ENCODE measurements at places on chromosomes 3 and 15.
A peak's percentile ranks its signal among the peaks of the same experiment; 100 is the strongest.

- DNase-seq = peak; percentile 26
Measured at GRCh38 chr15:27222479-27222878, 251.5 kb downstream of the GABRG3 start.

DNA sequence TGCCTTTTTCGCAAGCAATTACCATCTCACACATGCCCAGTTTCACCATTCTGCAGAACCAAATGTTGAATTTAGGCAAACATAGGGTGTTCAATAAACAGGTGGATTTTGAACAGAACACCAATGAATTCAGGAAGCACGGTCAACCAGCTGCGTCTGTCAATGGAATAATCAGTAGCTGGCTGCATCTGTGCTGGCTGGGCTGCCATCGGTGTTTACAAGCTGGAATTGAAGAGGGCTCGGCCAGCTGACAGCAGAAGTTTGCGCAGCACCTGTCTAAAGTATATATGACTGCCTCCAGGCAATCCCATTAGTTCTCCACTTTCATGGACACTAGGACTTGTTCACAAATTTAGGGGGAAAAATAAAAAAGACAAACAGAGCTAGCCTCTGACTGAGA is 996.4 kb upstream of the CFAP20DC start:
- no peak for DNase-seq

- DNase-seq = no peak
Measured at GRCh38 chr3:71718072-71718471, 7.1 kb downstream of the EIF4E3 start.

- no peak for DNase-seq
Measured at GRCh38 chr3:8647137-8647985, 2.8 kb upstream of the SSUH2 start.

DNA sequence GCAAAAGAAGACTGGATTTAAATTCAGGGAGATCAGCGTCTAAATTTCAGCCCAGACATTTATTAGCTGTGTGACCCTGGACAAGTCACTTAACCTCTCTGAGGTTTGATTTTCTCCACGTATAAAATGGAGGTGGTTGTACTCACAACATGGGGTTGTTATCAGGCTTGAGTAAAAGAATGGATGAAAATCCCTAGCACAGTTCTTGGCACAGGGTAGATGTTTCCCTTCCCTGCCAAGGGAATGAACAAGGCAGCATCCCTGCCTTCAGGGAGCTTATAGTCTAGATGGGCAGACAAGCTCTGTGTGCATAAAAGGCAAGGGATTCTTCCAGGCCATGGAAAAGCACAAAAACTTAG is 50.2 kb upstream of the MRPS22 start:
- no peak for DNase-seq

DNA sequence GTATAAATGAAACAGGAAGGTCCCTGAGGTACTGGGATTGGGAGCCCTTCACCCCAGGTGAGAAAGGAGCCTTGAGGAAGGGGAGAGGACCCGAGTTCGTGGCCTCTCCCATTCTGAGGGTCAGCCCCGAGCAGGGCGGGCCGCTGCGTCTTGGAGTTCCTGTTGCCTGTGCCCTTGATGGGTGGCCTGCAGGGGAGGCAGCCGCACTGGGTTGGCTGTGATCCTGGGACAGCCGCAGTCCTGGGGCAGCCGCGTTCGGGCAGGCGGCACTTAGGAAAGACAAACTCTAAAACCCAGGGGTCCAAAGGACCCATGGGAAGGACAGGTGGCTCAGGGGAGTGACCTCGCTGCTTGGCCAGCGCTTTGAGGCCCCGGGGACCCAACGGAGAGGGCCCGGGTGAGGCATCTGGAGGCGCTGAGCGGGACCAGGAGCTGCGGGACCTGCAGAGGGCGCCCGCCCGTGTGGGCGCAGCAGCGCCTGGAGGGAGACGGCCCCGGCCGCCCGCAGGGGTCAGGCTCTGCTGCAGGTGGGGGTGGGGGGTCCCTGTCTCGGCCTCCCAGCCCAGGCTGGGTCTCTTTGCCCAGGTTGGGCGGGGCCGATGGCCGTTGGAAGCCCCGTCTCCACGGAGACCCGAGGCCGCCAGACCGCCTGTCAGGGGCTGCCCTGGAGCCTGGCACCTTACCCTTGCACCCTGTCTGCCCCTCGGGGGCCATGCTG is 65.1 kb downstream of the HMCES start:
- no peak for DNase-seq

DNA sequence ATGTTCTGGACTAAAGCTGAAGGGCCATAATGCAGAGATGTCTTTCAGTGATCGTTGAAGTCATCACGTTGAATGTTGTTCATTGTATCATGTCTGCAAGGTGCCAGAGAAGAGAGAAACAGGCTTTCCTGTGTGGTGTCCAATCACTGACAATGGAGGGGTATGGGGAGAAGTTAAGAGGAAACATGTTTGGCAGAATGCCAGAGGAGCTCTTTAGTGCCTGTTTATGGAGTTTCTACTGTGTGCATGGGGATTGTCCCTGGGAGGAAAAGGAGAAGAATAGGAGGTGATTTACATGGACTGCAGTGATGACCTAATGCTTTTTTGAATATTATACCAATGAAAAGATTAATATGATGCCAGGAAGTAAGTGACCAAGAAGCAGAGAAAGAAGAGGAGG is 11.7 kb downstream of the SCAANT1 start:
- no peak for DNase-seq

DNA sequence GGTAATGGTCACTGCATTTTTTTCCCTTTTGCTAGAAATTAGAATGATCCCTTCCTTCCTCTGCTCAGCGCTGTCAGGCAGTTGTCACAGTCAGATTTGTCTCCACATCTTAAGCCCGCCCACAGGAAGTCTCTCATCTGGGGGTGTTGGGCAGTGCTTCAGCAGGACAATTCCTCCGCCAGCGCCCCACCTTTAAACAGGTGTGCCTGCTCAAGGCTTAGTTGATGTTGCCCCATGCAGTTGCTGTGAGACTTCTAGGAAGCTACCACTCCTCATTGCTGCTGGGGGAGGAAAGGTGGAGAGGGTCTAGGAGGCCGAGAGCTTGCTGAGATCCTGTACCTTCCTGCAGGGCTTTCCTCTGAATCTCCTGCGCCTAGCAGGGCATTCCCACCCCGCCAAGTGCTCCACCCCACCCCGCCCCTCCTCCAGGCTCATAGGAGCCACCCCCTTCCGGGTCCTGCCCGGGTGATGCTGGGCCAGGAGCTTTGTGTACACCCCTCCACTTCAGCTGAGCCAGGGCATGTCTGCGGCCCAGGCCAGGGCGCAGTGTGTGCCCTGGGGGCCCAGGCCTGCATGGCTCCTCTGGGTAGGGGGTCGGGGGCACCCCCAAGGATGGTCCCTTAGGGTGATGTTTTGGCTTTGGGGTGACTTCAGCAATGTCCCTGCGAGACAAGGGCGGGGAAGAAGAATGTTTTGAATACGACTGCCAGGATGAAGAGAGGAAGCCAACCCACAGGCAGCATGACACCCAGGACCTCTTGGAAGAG is 68.7 kb downstream of the TRAK1 start:
- no peak for DNase-seq

GRCh38 chr15:23516866-23517265 is 48.6 kb upstream of the MKRN3 start:
- no peak for DNase-seq

DNA sequence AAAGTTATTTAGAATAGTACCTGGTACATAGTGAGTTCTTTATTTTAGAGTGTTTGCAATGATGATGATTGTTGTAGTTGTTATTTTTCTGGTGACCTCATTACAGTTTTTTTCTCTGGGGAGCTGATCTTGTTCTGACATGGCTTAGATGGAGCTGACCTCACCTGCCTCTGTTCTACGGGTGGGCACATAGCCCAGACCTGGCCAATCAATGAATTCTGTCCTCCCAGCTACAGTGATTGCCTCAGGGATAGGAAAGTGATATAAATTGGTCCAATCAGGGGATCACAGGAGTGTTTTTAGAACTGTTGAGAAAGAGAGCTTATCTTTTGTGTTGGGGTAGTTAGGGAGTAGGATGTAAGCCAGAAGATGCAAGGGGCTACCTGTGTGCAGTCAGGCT is 3.2 kb upstream of the NANOGP8 start:
- DNase-seq = no peak

DNA sequence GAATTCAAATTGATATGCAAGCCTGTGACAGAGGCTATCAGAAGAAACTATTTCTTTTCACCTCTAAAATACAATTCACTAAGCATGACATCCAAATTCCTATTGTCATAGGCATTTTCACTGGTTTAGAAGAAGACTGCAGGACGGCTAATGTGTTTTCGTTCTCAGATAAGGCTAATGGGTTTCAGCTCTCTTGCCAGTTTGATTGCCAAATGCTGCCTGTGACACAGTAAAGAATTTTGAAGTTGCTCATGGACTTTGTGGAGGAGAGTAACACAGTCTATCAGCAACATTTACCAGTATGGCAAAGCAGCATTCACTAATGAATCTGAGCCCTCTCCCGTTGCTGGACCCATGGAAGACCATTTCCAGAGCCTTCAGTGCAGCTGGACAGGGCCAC is 948.1 kb downstream of the FHIT start:
- no peak for DNase-seq

GRCh38 chr3:156919818-156920217 is 93.7 kb downstream of the LEKR1 start:
- no peak for DNase-seq

DNA sequence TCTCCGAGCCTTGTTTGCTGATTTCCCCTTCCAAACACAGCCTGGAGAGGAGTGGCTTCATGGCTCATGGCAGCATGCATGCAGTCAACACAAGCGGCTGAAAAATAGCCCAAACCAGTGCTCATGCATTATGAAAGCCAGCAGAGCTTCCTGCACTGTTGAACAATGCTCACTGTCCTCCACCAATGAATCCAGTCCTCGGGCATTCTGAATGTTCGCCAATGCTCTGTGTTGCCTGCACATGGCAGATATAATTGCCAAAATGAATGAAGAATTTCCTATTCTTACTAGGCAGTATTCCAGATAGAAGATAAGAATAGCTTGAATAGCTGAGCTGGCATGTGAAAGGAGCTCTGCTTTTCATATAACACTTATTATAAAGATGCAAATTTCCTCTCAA is 252.7 kb downstream of the ROBO1 start:
- DNase-seq = no peak

DNA sequence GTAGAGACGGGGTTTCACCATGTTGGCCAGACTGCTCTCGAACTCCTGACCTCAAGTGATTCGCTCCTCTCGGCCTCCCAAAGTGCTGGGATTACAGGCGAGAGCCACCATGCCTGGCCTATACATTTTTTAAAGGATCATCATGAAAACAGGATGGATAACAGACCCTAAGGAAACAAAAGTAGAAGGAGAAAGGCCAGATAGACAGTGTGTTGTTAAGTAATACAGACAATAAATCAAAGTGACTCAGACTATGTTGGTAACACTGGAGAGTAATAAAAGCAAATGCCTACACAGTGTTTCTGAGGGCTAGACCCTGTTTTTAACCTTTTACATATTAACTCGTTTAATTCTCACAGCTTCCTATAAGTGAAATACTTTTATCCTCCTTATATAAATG is 133.8 kb upstream of the MCTP2 start:
- DNase-seq = no peak

DNA sequence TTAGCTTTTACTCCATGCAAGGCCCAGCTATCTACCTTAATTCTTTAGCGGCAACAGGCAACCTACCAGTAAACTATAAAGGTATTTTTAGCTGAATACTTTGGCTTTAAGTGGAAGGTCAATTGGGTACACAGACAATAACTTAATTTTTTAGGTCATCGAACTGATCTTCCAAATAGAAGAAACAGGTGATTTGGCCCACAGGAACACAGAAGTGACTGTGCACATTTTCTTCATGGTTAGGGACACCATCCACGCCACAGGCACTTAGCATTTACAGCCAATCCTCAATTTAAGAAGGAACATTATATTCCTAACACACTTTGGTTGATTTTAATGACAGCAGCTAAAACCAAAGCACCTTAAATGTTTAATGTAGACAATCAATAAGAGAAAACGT is 1.9 kb downstream of the ARPP19 start:
- no peak for DNase-seq

All from GM04503 (cell line).